Smooth muscle cell of the brain vasculature (primary cell): ENCODE measurements at places on chromosomes 1 and 21.

DNA sequence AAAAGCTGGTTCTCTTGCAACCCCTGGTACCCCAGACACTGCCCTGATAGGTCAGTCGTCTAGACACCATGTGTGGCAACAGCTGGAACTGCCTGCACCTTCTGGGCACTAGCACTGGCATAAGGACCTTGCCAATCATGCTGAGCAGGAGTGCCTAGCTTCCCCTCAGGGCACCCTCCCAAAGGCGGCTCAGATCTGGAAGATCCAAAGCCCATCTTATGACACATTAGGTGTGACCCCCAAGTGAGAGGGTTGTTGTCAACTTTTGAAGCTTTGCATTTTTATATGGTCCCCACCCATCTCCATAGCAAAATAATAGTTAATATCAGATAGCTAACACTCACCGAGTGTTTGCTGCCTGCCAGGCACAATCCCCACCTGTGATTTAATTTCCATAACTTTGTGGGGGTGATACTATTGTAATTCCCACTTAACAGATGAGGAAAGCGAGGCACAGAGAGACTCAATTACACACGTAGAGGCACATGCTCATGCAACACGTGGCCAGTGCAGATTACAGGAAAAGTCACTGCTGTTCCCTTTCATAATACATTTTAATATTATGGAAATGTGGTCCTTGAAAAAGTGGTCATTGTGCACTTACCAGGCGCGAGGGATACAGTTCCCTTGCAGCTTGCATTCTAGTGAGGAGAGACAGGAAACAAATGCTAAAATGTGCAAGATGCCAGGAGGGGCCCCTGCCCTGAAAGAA, 25.8 kb downstream of the EXOC8 start:
- DNase-seq: no peak

- DNase-seq: no peak
Measured at GRCh38 chr1:46517932-46518498, 28.4 kb downstream of the DMBX1 start.

DNA sequence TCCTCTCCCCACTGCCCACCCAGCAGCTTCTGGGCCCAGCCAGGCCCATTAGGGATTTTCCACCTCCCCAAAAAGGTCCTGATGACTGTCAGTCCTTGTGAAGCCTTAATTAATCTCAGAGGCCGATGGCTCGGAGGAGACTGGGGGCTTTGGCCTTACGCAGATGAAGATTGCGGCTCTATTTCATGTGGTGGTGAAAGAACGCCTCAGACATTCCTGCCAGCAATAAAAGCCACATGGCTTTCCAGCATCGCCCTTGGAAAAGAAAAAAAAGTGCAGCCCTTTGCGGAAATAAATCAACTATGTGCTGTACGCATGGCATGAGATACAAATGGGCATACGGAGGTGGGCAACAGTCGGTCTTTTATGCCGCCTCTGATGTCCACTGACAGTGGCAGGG, 6.6 kb upstream of the RUNX3 start:
- no peak for DNase-seq

DNA sequence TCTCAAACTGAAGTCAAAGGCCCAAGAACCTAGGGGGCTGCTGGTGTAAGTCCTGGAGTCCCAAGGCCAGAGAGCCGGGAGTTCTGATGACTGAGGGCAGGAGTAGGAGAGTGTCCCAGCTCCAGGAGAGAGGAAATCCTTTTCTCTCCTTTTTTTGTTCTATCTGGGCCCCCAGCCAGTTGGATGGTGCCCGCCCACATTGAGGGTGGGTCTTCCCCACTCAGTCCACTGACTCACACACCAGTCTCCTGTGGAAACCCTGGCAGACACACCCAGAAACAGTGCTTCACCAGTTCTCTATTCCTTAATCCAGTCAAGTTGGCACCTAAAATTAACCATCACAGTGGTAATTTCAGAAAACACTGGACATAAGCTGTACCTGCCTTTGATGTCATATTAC, 12.7 kb upstream of the WDR26 start:
- no peak for DNase-seq

- DNase-seq: no peak
Measured at GRCh38 chr1:87179851-87180519, 148.7 kb upstream of the LMO4 start.

DNA sequence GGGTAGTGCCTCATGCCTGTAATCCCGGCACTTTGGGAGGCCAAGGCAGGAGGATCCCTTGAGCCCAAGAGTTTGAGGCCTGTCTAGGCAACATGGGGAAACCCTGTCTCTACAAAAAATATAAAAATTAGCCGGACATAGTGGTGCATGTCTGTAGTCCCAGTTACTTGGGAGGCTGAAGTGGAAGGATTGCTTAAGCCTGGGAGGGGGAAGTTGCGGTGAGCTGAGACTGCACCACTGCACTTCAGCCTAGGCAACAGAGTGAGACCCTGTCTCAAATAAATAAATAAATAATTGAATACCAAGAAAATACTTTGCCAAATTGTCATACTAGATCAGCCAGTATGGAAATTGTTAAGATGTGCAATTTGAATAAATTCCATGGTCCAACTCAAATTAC, 5.9 kb upstream of the RBBP5 start:
- DNase-seq: no peak
